ENCODE measurements at places on chromosomes 3 and 15.

DNA sequence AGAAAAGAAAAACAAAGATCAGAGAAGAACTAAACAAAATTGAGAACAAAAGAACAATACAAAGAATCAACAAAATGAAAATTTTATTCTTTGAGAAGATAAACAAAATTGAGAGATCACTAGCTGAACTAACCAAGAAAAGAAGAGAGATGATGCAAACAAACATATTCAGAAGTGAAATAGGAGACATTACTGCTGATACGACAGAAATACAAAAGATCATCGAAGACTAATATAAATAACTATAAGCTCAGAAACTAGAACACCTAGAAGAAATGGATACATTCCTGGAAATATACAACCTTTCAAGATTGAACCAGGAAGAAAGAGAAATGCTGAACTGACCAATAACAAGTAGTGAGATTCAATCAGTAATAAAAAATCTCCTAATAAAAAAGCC lies 533.1 kb upstream of the PPP2R3A start:
- DNase-seq = no peak

DNA sequence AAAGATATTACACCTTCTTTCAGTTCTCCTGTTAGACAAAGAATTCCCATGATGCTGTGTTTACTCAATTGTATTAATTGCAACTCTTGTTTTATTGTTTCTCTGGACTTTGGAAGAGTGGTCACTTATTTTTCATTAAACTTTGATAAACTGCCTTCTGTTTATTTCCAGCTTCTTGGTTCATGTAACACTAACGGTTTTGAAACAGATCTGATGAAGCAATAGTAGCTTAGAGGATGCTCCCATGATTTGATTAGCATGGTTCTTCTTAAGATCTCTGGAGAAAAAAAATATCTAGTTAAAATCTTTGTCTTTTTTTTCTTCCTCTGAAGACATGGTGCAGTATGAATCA lies 90.1 kb downstream of the FNDC3B start:
- DNase-seq = no peak

- DNase-seq = no peak
Observed at GRCh38 chr3:177569875-177570657, 372.8 kb upstream of the TBL1XR1 start.

- no peak for DNase-seq
Observed at GRCh38 chr3:10858091-10858490, 42.1 kb downstream of the SLC6A11 start.

DNA sequence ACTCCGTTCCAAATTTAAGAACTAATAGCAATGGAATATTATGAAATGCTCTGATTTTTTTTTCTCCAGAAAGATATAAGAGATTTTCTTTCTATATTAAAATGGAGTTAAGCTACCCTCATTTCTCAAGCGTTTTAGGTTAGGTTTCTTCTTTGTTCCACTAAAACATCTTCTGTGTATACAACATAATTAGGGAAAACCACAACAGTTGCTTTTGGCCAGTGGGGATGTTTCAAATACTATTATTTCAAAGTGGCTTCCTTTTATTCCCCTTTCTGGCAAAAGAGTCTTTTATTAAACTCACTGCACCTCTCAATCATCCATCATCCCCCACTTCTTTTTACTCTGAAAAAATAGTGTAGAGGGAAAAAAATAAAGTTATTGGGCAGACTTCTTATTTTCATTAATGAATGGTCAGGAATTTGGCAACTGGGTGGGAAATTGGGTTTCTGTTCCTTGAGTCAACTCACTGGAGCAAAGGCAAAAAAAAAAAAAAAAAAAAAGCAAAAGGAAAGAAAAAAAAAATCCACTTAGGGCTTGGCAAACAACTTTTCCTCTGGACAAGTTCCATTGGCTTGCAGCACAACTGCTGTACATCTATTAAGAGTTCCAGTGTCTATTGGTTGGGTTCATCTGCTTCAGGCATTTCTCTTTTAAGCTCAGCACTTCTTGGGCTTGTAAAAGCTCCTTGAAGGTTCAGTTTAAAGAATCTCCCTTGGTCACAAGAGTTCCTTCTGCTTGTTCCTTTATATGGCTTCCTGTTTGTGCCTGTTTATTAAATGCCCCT lies 963.4 kb downstream of the ROBO1 start:
- no peak for DNase-seq
